Karpas-422 (cell line): ENCODE measurements at places on chromosomes 7 and 10. TPM values are rescaled to one million over a fixed set of nuclear protein-coding genes. Genes with fewer than 3 reads are reported as not detected.
A peak's percentile ranks its signal among the peaks of the same experiment; 100 is the strongest.

Gene FAM107B
- total RNA-seq, result 110 and 158 TPM in 2 replicates

Gene ANKRD30A
- not detected in 2 replicates for total RNA-seq

Gene MYPN
- total RNA-seq, result not detected in 2 replicates

Gene VDAC2
- total RNA-seq, result 84.2 and 128 TPM in 2 replicates

Gene ACTL6B
- not detected in 2 replicates for total RNA-seq

Gene CFAP70
- total RNA-seq, result 14.2 and 14.4 TPM in 2 replicates

Gene NSMCE4A
- 105 and 108 TPM in 2 replicates for total RNA-seq

Gene UMAD1
- 5.6 and 15.2 TPM in 2 replicates for total RNA-seq

Gene DYNC1I1
- total RNA-seq, result 0.40 TPM in 1 of 2 replicates, not detected in the other

Gene SNCG
- not detected in 2 replicates for total RNA-seq

DNA sequence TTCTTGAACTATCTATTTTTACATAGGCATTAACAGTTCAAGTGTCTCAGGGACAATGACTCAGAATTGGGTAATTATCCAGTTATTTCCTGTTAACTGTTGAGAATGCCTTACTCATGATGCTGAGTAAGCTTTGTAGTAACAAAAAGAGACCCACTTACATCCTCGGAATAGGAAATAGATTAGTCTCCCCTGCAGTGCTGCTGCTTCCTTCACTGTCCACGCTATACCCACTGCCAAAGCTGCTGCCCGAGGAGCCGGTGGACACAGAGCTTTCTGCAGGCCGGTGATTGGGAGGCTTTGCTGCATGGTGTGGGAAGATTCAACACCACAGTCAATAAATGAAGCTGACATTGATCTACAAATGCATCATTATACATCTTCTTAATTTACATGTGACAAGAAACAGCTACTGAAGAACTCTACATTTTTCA lies 357.1 kb downstream of the PCLO start:
- no peaks in the 10 kb centered on the region for H3K36me3 ChIP-seq
- H3K27ac ChIP-seq, result no peak overlapping the region
- no peaks in the 10 kb centered on the region for H3K4me1 ChIP-seq
- H3K4me3 ChIP-seq, result no peak overlapping the region

- no peak overlapping the region for H3K27ac ChIP-seq
- no peak for DNase-seq
- peaks cover 2% of the 10 kb centered on the region; the same call in 1 of the 2 replicates for H3K27me3 ChIP-seq
These were observed 76.3 kb upstream of the C7orf33 start for GRCh38 chr7:148514236-148514635.

GRCh38 chr10:73944356-73945100 lies 33.6 kb downstream of the PLAU start:
- no peak overlapping the region for H3K27ac ChIP-seq
- peaks cover 9% of the 10 kb centered on the region for H3K4me1 ChIP-seq

- peaks cover 6% of the 10 kb centered on the region for H3K4me1 ChIP-seq
- H3K27me3 ChIP-seq, result no peaks in the 10 kb centered on the region
- H3K4me3 ChIP-seq, result no peak overlapping the region
- DNase-seq, result peak; percentile 59
These were observed 5.6 kb downstream of the SSC4D start for GRCh38 chr7:76403780-76404494.

DNA sequence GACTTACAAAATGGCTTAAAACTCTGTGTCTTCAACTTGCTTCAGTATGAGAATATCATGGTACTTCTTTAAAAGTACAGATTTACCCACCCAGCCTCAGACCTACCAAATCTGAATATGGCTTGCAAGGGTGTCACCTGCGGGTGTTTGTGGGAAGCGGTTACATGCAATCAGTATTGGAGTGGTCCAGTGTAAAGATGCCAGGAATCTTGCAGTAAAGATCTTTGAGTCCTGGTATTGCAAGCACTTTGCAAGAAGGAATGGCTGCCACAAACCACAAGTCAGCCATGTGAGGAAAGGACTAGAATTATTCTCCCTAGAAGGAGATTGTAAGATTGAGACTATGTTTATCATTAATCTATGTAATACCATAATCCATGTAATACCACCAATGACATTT lies 115.1 kb downstream of the PON1 start:
- H3K36me3 ChIP-seq, result no peaks in the 10 kb centered on the region
- no peak for DNase-seq
- no peak overlapping the region for H3K27ac ChIP-seq
- H3K4me3 ChIP-seq, result no peak overlapping the region
- H3K27me3 ChIP-seq, result no peaks in the 10 kb centered on the region
- H3K4me1 ChIP-seq, result no peaks in the 10 kb centered on the region

GRCh38 chr7:99379043-99379577 lies 4.6 kb downstream of the ARPC1B start:
- H3K27me3 ChIP-seq, result no peaks in the 10 kb centered on the region
- H3K4me3 ChIP-seq, result peak overlapping the region; percentile 56; the same call in 1 of the 2 replicates
- peak overlapping the region; percentile 87 for H3K27ac ChIP-seq
- H3K36me3 ChIP-seq, result peaks cover 12% of the 10 kb centered on the region; the same call in 1 of the 2 replicates

GRCh38 chr7:105640956-105641810 lies 59.9 kb upstream of the EFCAB10 start:
- H3K36me3 ChIP-seq, result no peaks in the 10 kb centered on the region
- H3K4me1 ChIP-seq, result peaks cover 2% of the 10 kb centered on the region; the same call in 1 of the 2 replicates

- no peaks in the 10 kb centered on the region; the same call in 1 of the 2 replicates for H3K4me1 ChIP-seq
- H3K36me3 ChIP-seq, result no peaks in the 10 kb centered on the region
- H3K27ac ChIP-seq, result no peak overlapping the region
These were observed 43.6 kb upstream of the MXI1 start for GRCh38 chr10:110163841-110164240.

- DNase-seq, result no peak
- no peaks in the 10 kb centered on the region for H3K27me3 ChIP-seq
These were observed 32.4 kb upstream of the BICC1 start for GRCh38 chr10:58480321-58480720.

- H3K4me3 ChIP-seq, result no peak overlapping the region
- H3K36me3 ChIP-seq, result no peaks in the 10 kb centered on the region
- H3K27me3 ChIP-seq, result no peaks in the 10 kb centered on the region
- DNase-seq, result no peak
- peaks cover 53% of the 10 kb centered on the region for H3K4me1 ChIP-seq
- H3K27ac ChIP-seq, result no peak overlapping the region
These were observed 95.5 kb downstream of the INPP5A start for GRCh38 chr10:132632851-132633684.

- DNase-seq, result no peak
- no peaks in the 10 kb centered on the region for H3K36me3 ChIP-seq
- no peak overlapping the region for H3K27ac ChIP-seq
- no peaks in the 10 kb centered on the region for H3K4me1 ChIP-seq
These were observed 768.3 kb downstream of the SORCS3 start for GRCh38 chr10:105409370-105409769.

- peak; percentile 71 for DNase-seq
- no peak overlapping the region for H3K4me3 ChIP-seq
- H3K27ac ChIP-seq, result no peak overlapping the region
- H3K36me3 ChIP-seq, result no peaks in the 10 kb centered on the region
These were observed 12.6 kb downstream of the DHX32 start for GRCh38 chr10:125868372-125868975.

- H3K4me3 ChIP-seq, result no peak overlapping the region
- no peaks in the 10 kb centered on the region for H3K36me3 ChIP-seq
- H3K4me1 ChIP-seq, result peaks cover 53% of the 10 kb centered on the region
- H3K27ac ChIP-seq, result no peak overlapping the region; the same call in 1 of the 2 replicates
These were observed 84.2 kb downstream of the C10orf105 start for GRCh38 chr10:71635251-71635866.

DNA sequence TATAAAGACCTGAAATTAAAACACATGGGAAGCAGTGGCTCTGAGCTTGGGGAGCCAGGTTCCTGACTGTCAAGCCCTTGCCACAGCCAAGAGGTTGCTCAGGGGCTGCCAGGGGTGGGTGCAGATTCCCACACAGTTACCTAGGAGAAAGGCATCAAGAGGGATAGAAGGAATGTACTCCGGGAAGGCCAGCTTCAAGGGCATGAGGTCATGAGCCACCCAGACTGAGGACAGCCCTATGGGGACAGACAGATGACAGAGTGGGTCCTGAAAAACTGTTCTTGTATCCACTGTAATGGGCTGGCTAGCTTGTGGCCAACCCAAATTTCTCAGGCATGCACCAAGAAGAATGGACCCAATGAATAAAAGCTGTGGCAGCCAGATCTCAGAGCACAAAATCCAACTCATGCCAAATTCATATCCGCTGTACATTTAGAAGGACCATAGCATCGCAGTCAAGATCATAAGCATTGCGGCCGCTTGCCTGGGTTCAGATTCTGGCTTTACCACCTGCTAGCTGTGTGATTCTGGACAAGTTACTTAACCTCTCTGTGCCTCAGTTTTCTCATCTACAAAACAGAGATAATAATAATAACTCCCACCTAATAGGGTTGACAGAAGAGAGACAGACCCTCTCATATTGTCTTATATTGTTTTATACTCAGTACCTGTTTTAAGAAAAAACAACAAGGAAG lies 44.9 kb upstream of the KCNMA1 start:
- no peak overlapping the region for H3K27ac ChIP-seq
- peaks cover 11% of the 10 kb centered on the region for H3K4me1 ChIP-seq
- H3K36me3 ChIP-seq, result no peaks in the 10 kb centered on the region
- no peak for DNase-seq

DNA sequence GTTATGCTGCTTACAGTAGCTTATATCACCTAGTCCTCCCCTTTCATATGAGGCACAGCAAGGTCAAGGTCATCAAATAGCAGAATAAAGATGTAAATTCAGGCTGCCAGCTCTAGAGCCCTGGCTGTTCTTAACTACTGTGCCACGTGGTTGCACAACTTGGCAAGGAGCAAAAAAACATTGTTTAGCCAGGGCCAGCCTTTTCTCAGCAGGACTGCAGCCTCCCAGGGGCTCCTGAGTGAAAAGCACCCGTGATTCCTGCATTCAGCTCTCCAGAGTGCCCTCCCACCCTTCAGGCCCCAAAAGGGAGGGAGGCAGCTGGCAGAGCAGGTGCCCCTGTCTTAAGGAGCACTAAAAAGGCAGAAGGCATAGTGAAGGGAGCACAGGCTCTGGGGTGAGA lies 31.8 kb upstream of the TM9SF3 start:
- peaks cover 17% of the 10 kb centered on the region for H3K36me3 ChIP-seq
- H3K4me1 ChIP-seq, result no peaks in the 10 kb centered on the region
- H3K4me3 ChIP-seq, result no peak overlapping the region

DNA sequence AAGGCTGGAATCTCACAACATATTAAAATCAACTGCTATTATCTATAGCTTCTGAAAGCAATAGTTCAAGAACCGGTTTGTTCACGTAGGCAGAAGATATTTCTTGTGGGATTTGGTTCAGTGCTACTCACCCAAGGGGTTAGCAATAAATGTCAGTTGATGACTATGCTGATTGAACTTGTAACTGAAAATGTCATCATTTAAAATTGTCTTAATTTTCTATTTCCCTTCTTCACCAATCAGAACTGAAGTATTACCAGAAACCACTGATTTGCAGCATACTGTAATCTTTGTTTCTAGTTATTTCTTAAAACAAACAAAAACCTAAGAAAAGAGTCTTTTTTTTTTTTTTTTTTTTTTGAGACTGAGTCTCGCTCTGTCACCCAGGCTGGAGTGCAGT lies 46.1 kb downstream of the CPEB3 start:
- peaks cover 29% of the 10 kb centered on the region for H3K4me1 ChIP-seq
- no peak overlapping the region for H3K27ac ChIP-seq
- no peaks in the 10 kb centered on the region for H3K27me3 ChIP-seq
- H3K36me3 ChIP-seq, result no peaks in the 10 kb centered on the region
- no peak for DNase-seq
- H3K4me3 ChIP-seq, result no peak overlapping the region

GRCh38 chr10:29734962-29735627 lies 100.3 kb upstream of the SVIL start:
- H3K27me3 ChIP-seq, result no peaks in the 10 kb centered on the region
- no peak overlapping the region for H3K27ac ChIP-seq
- no peak overlapping the region for H3K4me3 ChIP-seq
- no peaks in the 10 kb centered on the region for H3K4me1 ChIP-seq

- no peaks in the 10 kb centered on the region for H3K36me3 ChIP-seq
- H3K4me1 ChIP-seq, result no peaks in the 10 kb centered on the region
- H3K4me3 ChIP-seq, result no peak overlapping the region
- H3K27ac ChIP-seq, result no peak overlapping the region
These were observed 232.0 kb downstream of the SH2D4B start for GRCh38 chr10:80769700-80770160.

GRCh38 chr10:11274452-11274851 lies 256.8 kb downstream of the CELF2 start:
- H3K27ac ChIP-seq, result no peak overlapping the region
- no peak overlapping the region for H3K4me3 ChIP-seq
- no peaks in the 10 kb centered on the region; the same call in 1 of the 2 replicates for H3K27me3 ChIP-seq
- no peaks in the 10 kb centered on the region for H3K36me3 ChIP-seq
- DNase-seq, result no peak

DNA sequence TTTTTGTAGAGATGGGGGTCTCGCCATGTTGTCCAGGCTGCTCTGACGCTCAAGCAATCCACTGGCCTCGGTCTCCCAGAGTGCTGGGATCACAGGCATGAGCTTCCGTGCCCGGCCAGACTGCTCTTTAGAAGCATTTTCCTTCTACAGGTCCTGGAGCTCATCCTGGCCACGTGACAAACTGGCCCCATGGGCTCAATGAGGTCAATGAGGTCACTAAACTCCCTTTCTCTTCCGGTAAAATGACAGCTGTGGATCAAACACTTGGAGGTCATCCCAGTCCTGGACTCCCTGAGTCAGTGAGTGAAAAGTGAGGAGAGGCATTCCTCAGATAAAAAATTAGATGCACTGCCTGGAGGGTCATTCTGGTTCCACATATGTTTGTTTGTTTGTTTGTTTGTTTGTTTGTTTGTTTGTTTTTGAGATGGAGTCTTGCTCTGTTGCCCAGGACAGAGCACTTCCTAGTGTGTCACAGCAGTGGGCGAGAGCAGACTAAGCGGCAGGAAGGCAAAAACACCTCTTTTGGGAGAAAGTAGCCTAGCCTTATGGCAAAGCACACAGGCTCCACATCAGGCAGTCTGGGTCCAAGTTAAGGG lies 134.9 kb downstream of the TNS3 start:
- no peaks in the 10 kb centered on the region for H3K27me3 ChIP-seq
- no peaks in the 10 kb centered on the region for H3K36me3 ChIP-seq
- peaks cover 24% of the 10 kb centered on the region for H3K4me1 ChIP-seq
- no peak overlapping the region for H3K27ac ChIP-seq

- H3K27me3 ChIP-seq, result no peaks in the 10 kb centered on the region
- H3K4me1 ChIP-seq, result peaks cover 4% of the 10 kb centered on the region; the same call in 1 of the 2 replicates
- no peaks in the 10 kb centered on the region for H3K36me3 ChIP-seq
- H3K4me3 ChIP-seq, result no peak overlapping the region
- no peak for DNase-seq
These were observed 33.2 kb upstream of the CALU start for GRCh38 chr7:128705891-128706333.

GRCh38 chr7:76278540-76278939 lies 23.9 kb upstream of the HSPB1 start:
- no peak overlapping the region for H3K4me3 ChIP-seq
- H3K36me3 ChIP-seq, result no peaks in the 10 kb centered on the region
- no peaks in the 10 kb centered on the region for H3K4me1 ChIP-seq
- no peak overlapping the region for H3K27ac ChIP-seq

GRCh38 chr10:12353399-12354242 lies 4.3 kb downstream of the CAMK1D start:
- no peaks in the 10 kb centered on the region for H3K36me3 ChIP-seq
- peaks cover 8% of the 10 kb centered on the region for H3K4me1 ChIP-seq
- no peaks in the 10 kb centered on the region for H3K27me3 ChIP-seq
- no peak overlapping the region for H3K27ac ChIP-seq
- no peak for DNase-seq
- H3K4me3 ChIP-seq, result no peak overlapping the region

- no peaks in the 10 kb centered on the region for H3K36me3 ChIP-seq
- no peak overlapping the region for H3K27ac ChIP-seq
- H3K4me3 ChIP-seq, result no peak overlapping the region
- no peak for DNase-seq
- H3K27me3 ChIP-seq, result no peaks in the 10 kb centered on the region
These were observed 30.3 kb downstream of the ZNF775 start for GRCh38 chr7:150409300-150410030.

- no peak overlapping the region for H3K4me3 ChIP-seq
- H3K4me1 ChIP-seq, result no peaks in the 10 kb centered on the region
- no peaks in the 10 kb centered on the region for H3K36me3 ChIP-seq
- no peak for DNase-seq
These were observed 19.0 kb downstream of the EBF3 start for GRCh38 chr10:129945064-129945463.
